ENCODE measurements at places on chromosomes 2 and 18.

GRCh38 chr2:142220901-142221300 is 90.1 kb upstream of the LRP1B start:
- no peak for DNase-seq

- DNase-seq: no peak
Observed at GRCh38 chr2:157395811-157396210, 48.1 kb downstream of the CYTIP start.

GRCh38 chr2:36469106-36469477 is 113.5 kb downstream of the CRIM1 start:
- no peak for DNase-seq

DNA sequence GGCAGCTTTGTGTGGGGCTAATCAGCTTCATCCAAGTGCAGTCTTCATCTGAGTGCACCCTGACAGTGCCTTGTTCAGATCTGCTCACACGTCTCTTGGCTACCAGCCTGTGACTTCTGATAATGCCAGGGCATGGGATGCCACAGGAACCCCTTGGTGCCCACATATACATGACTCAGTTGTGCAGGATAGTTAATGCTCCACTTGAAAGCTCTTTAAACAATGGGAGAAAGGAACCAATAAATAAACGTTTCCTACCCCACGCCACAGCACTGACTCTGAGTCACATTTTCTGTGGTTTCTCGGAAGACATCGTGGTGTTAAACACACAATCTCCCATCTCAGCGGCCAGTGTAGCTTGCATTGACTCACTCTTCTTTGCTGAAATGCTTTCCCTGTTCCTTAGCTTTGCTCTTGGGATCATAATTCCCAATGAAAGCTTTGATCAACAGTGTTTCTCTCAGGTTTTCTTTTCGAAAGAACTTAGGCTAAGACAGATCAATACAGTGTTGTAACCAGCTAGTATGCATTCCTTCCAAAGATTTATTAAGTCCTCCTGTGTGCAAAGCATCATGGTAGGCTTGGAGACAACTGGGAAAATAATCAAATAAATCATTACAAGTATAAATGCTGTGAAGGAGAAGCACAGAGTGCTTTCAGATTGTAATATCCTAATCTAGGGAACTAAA is 142.0 kb downstream of the COPS8 start:
- DNase-seq: no peak

DNA sequence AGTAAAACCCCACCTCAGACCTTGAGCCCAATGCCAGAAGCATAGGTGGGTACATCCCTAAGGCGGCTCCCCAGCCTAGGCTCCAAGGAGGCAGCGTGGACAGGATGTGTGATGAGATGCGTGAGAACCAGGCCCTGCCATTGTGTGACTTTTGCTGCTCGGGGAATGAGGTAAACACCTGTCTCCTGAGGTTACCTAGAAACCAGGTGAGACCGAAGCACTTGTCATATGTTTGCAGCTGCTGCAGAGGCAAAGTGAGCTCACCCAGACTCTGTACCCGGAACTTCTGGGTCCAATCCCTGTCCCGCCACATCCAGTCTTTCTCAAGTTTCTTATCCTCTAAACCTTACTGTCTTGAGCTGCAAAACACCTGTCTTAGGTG is 3.4 kb downstream of the FBLN7 start:
- DNase-seq: no peak

DNA sequence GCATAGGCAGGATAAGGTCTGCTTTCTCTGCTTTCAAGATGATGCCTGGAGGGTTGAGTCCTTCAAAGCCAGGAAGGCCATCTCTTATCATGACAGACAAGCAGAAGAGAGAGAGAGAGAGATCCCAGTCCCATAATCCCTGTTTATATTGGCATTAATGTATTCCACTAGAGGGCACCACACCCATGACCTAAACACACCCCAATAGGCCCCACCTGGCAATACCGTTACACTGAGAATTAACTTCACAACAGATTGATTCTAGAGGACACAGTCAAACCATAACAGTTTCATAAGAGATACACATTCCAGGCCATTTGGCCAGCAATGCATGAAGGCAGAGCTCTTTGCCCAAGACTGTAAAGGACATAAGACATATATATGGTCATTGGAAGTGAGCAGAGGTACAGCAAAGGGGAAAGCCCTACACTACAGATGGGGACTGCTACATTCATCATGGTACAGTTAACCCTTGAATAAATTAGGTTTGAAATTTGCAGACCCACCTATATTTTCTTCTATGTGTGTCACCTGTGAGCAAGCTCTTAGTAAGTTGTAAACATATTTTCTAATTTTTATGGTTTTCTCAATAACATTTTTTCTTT is 1516.1 kb downstream of the RPIA start:
- DNase-seq: no peak

DNA sequence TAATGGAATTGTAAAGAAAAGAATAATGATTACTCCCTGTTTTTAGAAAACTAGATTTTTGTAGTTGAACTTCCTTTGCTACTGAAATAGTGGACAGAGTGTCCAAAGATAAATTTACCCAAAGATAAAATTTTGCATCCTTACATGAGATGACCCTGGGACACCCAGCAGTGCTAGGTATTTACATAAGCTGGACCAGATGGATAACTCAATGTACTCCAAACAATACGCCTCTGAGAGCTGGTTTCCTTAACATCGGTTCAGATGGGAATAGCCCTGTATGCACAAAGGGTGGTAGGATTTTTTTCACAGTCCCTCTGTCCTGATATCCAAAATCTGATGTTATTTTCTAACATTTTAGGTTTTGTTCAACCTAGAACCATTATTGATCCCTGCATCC is 432.1 kb upstream of the ID2 start:
- no peak for DNase-seq

GRCh38 chr18:37346048-37346447 is 219.6 kb downstream of the CELF4 start:
- no peak for DNase-seq

GRCh38 chr2:226554701-226555100 is 244.9 kb downstream of the IRS1 start:
- DNase-seq: no peak

GRCh38 chr18:48208432-48209140 is 200.6 kb downstream of the ZBTB7C start:
- DNase-seq: no peak

DNA sequence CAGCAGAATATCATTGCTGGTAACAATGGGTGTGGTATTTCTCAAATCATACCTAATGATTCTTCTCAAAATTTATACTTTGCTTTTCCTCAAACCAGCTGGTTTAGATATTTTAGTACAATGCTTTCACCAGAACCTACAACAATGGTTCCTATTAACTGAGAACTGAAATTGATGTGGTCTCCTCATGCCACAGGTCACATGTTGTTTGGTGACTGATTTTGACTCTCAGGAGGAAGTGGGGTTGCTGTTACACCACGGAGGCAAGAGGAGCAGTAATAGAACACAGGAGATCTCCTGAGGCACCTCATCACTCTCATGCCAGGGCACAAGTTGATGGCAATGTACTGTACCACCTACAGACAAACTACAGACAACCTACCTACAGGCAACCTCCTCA is 3.0 kb upstream of the CEP68 start:
- DNase-seq: peak; percentile 56

DNA sequence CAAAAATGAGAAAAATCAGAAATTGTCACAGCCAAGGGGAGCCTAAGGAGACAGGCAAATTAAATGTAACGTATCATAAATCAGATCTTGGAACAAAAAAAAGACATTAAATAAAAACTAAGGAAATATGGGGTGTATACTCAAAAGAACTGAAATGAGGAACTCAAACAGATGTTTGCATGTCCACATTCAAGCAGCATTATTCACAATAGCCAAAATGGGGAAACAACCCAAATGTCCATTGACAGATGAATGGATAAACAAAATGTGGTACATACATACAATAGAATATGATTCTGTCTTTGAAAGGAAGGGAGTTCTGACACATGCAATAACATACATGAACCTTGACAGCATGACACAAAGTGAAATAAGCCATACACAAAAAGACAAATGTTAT is 155.8 kb upstream of the KLF7 start:
- DNase-seq: no peak

- no peak for DNase-seq
Observed at GRCh38 chr2:173496746-173497145, 142.1 kb downstream of the CDCA7 start.

- no peak for DNase-seq
Observed at GRCh38 chr18:67599277-67599676, 82.8 kb upstream of the DSEL start.

GRCh38 chr2:206935991-206936842 is 3.1 kb upstream of the CPO start:
- no peak for DNase-seq

GRCh38 chr2:127173057-127173456 is 47.0 kb downstream of the CYP27C1 start:
- DNase-seq: no peak

GRCh38 chr18:29439398-29439797 is 1262.5 kb upstream of the CDH2 start:
- no peak for DNase-seq

DNA sequence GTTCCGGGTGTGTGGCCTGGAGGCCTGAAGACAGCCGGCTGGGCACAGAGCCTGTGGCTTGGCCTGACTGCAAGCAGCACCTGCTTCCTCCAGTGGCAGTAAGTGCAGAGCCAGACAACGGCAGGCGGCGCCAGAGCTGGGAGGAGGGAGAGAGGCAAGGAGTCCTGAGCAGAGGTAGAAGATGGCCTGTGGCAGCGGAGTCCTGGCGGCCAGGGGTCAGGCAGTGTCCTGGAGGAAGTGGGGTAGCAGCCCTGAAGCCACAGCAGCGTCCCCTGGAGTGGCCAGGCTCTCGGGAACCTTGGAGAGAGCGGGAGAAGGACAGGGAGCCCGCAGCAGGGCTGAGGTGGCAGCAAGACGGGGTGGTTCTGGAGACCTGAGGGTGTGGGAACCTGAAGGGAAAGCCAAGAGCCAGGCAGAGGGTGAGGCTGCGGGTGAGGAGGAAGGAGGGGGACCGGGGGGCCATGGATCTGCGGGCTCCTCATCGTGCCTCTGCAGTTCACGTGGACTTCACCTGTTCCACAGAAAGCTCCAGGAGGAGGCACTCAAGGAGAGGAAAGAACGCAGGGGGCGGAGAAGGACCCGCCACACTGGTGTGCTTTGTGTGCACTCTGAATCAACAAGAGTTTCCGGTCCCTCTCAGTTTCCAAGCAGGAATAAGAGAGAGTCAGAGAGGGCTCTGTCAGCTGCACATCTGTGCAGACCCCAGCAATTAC is 85.9 kb downstream of the USP40 start:
- DNase-seq: no peak

DNA sequence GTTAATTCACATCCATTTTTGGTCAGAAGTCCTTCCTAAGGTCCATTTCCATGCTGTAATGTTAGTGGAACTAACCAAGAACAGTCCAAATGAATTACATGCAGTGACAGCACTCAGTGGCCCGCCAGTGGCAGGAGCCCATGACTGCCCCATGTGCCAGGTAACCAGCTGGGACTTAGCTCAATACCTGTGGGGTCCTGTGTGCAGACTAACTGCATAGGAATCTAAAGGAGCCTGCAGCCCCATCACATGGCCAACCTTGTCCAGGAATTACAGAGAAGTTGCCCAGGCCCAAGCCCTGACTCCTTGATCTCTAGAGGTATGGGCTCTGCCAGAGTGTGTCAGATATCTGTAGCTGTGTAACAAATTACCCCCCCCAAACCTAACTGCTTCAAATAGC is 35.4 kb upstream of the GPR17 start:
- DNase-seq: no peak

DNA sequence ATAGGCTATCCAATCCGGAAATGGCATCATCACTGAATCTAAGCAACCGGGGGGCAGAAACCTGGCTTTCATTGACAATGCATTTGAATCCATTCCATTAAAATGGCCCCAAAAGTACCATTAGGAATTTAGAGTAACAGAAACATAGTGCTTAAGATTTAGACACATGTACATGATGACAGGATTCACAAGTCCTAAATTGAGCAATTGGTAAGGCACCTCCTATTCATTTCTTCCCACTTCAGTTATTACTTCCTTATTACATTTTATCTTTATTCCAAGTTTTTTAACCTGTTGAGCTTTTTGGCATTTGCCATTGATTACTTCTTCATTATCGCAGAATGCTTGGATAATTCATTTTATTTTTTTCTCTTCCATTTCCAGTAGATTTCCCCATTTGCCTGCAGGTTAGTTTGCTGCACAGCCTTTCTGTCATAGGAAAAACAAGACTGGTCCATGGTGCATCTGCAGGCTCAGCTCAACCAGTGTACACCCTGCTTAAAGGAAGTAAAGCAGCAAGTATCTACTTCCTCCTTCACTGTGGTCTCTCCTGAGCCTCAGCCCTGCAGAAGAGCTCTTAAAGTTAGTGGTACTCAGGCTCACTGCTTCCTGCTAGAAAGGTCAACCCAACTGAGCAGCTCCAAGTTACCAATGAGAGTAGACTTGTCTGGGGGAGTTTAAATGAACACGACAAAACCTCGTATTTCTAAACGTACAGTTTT is 89.2 kb downstream of the DOCK10 start:
- DNase-seq: no peak

- no peak for DNase-seq
Observed at GRCh38 chr2:207706936-207707860, 4.2 kb upstream of the CCNYL1 start.

- DNase-seq: no peak
Observed at GRCh38 chr2:169001116-169001815, 29.9 kb downstream of the ABCB11 start.

- no peak for DNase-seq
Observed at GRCh38 chr18:36672437-36673344, 156.1 kb downstream of the TPGS2 start.

DNA sequence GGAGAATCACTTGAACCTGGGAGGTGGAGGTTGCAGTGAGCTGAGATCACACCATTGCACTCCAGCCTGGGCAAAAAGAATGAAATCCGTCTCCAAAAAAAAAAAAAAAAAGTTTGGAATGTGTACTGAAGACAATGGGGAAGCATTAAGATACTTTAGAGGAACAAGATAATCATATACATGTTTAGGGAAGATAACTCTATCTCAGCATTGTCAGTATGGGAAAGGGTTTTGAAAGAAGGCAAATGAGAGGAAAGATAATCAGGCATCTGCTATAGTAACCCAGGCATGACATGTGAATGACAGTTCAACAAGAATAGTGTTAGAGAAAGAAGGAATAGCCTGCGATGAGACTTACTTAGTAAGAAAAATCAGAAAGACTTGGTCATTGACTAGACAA is 112.0 kb downstream of the ATAD2B start:
- no peak for DNase-seq

- no peak for DNase-seq
Observed at GRCh38 chr2:224331698-224332097, 70.2 kb downstream of the FAM124B start.

GRCh38 chr2:12347066-12347493 is 369.7 kb upstream of the TRIB2 start:
- no peak for DNase-seq

- no peak for DNase-seq
Observed at GRCh38 chr2:151067658-151068369, 193.8 kb downstream of the RBM43 start.

DNA sequence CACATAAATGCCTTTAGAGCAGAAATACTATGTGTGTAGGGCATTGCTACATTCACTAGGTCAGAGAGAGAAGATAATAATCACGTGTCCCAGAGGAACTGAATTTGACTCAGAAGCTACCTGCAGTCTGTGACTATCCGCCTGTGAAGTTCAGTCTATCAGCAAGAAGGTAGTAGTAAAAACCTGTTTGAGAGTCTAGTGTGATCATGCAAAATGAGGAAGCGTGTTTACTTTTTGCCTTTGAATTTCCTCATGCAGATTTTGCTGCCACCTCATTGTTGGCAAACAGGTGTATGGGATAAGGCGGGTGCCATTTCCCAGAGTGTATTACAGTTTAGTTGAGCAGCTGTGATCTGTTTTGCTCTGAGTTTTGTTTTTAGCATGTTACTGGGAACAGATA is 403.9 kb upstream of the FANCL start:
- DNase-seq: no peak

GRCh38 chr2:172860336-172860707 is 124.7 kb downstream of the RAPGEF4 start:
- DNase-seq: peak; percentile 27
